ENCODE measurements at places on chromosomes 2 and 18.
A peak's percentile ranks its signal among the peaks of the same experiment; 100 is the strongest.

GRCh38 chr18:30066288-30066687 lies 976.3 kb downstream of the DSC3 start:
- no peak for DNase-seq

DNA sequence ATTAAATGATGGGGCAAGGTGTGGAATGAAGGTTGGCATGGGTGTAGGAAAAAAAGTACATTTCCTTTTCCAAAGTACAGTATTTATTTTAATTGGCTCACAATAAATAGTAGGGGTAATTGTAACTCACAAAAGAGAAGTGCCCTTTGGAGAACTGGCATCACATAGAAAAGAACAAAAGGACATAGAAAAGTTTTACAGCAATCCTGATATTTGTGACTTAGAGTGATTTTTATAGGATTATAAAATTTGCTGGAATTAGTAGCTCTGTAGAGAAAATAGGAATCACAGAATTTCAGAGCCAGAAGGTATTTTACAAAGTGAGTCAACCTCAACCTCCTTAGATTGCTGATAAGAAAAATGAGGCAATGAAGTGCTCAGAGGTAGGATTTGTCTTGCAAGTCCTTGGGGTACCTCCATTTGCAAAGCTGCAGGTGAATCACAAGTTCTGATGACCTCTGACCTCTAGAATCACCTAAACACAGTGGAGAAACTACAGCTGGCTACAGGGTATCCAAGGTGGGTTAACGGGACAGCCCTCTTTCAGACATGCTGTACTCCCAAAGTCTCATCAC lies 133.6 kb downstream of the SOCS6 start:
- DNase-seq: no peak

DNA sequence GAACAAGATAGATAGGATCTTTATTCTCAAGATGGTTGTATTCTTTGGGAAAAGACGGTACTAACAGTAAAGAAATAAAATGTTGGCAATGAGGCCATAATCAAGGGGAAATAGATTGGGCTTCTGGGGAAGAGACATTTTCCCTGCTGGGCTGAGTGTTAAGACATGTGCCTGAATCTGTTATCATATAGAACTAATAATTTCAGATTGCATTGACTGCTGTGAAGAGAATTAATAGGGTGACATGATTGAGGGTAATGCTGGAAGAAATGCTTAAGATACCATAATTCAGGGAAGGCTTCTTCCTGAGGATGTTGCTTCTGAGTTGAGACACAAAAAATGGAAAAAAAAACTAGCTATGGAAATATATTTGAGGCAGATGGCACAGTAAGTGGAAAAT lies 105.0 kb downstream of the PTH2R start:
- no peak for DNase-seq

GRCh38 chr2:225073198-225073597 lies 30.9 kb upstream of the DOCK10 start:
- DNase-seq: no peak

DNA sequence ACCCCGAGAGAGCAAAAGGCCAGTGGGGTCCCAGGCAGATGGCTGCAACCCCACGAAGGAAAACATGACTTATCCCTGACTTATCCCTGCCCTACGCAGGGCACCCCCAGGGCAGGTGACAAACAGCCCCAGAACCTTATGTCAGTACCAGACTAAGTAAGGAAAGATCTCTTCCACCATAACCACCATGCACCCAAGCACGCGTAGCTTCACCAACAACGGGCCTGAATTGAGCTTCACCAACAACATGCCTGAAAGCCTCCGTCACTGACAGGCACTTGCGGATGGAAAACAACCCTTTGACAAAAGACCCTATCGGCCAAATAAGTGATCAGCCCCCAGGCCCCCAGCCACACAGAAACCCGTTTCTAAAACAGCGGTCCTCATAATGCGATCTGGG lies 34.1 kb downstream of the HDAC4 start:
- no peak for DNase-seq

- no peak for DNase-seq
These were observed 226.9 kb downstream of the VAPA start for GRCh38 chr18:10140461-10141282.

- peak; percentile 62 for DNase-seq
These were observed 81.1 kb downstream of the RAPH1 start for GRCh38 chr2:203453858-203454451.

DNA sequence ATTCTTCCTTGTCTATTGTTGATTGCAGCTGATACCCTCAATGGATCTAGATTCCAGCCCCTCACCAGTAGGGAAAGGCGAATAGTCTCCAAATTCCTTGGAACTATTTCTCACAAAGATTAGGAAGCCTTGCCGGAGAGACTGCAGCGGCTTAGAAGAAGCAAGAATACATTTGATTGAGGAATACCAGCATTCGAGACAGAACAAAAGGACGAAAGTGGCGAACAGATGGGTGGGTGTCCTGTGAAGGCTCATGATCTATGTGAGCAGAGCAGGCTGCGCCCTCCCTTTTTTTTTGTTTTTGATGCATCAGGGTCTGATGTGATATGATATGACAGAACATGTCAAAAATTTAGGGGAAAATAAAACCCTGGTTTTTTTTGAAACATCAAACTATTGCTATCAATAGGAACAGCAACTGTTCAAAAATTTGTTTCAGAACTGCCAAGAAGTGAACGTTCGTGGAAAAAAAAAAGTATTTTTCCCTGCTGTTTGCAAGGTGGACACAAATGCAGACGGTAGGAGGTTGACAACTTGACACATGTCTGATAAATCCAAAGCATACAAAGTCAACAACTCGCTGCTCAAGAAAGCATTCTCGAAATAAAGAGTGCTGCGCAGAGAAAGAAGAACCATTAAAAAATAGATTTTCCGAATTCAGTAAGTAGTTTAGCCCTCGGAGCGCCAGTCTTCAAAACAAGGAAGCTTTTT lies 49.1 kb downstream of the PTGR3 start:
- DNase-seq: no peak

DNA sequence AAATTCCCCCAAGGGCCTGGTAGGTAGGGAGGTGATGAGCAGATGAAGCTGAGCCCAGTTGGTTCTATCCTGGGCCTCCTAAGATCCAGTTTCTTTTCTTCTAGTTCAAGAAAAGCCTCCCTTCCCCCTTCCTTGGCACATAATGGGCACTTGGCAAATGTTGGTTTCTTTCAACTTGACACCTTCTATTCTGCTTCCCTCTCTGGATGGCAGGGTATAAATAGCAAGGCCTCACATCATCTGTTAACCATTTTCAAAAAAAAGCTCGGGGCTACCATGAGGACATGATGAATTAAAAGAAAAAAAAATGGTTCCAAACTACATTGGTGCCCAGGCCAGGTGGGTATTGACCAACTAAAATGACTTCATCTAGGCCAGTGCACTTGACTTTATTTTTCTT lies 29.9 kb downstream of the CTAGE1 start:
- no peak for DNase-seq

DNA sequence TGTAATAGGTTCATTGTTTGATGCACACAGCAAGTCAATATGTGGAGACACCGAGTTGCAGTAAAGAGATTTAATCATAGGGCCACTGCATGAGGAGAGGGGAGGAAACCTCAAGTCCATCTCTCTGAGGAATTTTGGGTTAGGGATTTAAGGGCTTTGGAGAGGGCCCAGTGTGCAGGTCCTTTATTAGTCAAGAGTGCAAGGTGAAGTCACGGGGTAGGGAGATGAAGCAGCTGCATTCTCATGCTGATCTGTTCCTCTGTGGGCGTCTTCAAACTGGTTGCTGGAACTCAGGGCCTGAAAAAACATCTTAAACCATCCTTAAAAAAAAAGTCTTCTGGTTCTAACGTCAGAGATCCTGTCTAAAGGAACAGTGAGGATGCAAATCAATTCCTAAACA lies 131.6 kb downstream of the NXPH2 start:
- no peak for DNase-seq

GRCh38 chr2:73922681-73923080 lies 4.0 kb upstream of the DGUOK start:
- no peak for DNase-seq
